ENCODE measurements at places on chromosomes 11 and 22.

DNA sequence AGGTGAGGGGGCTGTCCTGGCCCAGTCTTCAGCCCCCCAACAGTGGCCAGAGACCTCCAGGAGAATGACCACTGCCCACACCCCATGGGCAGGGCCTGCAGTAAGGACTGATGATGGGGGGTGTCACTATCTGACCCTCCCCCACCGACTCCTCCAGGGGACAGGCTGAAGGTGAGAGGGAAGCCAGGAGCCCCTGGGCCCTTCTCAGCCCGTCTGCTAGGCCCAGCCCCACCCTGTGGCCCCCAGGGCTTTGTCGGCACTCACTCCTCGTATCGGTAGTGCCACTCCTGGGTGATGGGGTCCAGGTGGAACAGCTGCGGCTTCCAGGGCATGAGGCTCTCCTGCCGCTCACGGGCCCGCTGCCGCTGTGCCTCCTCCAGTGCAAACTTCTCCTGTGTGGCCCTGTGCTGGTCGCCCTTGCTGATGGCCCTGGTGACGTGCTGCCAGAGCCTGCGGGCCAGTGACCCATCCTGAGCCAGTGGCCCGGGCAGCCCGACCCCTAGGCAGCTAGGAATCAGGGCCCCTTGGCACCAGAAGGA is 35.4 kb upstream of the CARS1 start:
- no peak for DNase-seq

- DNase-seq: no peak
These were observed 10.9 kb downstream of the CDC42BPG start for GRCh38 chr11:64833509-64833908.

- DNase-seq: no peak
These were observed 19.2 kb upstream of the CSF2RB start for GRCh38 chr22:36894266-36894665.

DNA sequence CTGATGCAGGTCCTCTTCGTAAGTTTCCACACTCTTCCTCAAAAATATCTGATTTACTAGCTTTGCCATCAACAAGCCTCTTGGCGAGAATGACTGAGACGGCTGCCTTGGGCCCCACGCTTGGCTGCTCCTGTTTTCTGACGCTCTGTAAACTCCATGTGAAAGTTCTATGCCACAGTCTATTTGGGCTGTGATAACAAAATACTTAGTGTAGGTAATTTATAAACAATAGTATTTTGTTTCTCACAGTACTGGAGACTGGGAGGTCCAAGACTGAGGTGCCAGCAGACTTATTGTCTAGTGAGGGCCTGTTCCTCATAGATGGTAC is 123.2 kb upstream of the SORL1-AS1 start:
- DNase-seq: no peak

- DNase-seq: no peak
These were observed at the start of gene CDC42EP1 for GRCh38 chr22:37559901-37560607. TSS of gene CDC42EP1 (plus strand) at chr22:37560480. CDS start at chr22:37566350, 5,870 bp downstream.

- DNase-seq: peak; percentile 34
These were observed 111.9 kb downstream of the MRTFA start for GRCh38 chr22:40524392-40525249.

DNA sequence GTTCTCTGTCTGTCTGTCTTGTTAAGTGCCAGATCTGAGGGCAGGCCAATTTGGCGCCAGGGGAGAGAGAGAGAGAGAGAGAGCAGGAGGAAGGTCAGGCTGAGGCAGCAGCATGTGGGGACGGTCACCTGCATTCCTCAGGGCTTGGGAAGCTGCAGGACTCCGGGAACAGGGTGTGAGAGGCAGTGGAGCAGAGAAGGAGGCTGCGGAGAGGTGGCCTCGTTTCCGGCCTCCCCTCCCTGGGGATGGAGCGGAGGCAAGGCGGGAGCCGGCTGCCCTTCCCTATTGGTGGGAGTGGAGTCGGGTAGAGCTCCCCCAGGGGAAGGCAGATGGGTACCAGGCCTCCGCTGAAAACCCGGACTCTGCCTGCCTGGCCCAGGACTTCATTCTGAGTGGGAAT is 9.7 kb downstream of the CLMP start:
- DNase-seq: no peak

DNA sequence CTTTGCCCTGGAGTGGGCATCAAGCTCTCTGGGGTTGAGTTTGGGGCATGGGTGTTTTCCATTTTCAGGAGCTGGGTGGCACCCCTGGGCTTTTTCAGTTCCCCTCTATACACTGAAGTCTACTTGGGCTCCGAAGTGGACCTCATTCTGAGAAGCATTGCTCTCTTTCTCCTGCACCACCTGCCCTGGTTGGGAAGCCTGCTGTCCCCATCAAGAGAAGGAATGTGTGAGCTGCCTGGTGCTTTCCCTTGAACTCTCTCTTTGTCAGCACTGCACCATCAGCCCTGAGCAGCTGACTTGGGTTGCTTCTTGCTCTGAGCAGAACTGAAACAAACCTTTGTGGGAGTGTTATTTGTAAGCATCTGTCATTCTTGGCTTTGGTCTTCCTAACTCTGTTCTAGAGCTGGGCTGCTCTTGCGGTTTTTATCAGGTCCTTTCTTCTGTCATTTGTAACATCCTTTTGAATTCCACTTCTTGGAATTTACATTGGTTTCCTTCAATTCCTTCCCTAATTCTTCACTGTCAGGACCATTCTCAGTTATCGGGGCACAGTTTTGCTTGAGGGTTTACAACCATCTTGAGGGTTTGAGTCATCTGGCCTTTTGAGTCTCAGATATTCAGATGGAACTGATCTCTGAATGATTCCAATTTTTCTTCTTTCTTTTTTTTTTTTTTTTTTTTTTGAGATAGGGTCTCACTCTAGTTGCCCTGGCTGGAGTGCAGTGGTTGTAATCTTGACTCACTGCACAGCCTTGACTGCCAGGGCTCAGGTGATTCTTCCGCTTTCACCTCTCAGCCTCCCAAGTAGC is 20.5 kb downstream of the UBE2L3 start:
- peak; percentile 75 for DNase-seq

DNA sequence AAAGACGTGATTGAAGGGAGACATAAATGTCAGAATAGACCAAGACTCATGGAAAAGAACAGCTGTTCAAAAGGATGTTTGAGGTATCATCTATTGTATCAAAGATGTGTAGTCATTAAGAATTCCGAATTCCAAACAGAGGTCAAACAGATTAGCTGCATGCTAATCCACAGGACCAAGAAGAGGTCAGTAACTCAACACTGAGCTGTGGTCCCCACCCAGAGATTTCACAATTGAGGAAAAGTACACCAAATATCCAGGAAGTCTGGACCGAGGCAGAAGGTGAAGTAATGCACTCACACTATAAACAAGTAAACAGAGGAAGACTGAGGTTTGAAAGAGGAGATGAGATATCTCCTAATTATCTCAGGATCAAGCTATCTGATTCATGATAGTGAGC is 29.6 kb upstream of the OR5P2 start:
- DNase-seq: no peak

DNA sequence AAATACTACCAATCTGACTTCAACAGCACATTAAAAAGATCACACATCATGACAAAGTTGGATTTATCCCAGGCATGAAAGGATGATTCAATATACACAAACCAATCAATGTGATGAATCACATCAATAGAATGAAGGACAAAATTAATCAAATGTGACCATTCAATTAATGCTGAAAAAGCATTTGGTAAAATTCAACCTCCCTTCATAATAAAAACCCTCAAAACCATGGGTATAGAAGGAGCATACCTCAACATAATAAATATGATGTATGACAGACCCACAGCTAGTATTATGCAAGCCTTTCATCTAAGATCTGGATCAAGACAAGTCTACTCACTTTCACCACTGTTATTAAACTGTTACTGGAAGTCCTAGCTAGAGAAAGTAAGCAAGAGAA is 921.7 kb upstream of the RAG2 start:
- no peak for DNase-seq

DNA sequence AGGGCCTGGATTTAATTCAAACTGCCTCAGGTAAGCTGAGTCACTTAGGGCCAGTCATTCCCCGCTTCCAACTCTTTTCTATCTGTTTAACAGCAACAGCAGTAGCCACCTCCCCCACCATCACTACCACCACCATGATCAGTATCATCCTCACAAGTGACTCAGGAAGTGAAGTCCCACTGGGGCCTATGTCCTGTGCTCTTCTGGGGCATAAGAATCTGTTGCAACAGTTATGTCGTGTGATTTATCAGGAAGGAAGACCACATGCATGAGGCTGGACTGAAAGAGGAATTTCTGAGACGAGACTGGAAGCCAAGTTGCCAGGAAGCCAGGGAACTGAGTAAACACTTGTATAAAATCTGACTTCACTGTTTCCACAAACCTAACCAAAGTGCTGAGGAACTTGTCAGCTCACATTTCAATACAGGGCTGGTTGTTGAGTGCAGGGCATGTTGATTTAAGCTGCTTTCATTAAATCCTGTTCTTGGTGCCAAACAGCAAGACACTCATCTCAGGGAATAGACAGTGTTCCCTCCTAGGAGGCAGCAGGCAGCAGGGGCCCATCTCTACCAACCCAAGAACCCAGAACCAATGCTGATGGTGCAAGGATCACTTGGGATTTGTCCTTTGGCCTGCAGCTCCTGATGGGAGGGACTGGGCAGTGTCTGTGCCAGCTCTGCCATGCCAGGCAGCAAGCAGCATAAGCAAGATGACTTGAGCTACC is 226.7 kb upstream of the NARS2 start:
- DNase-seq: peak; percentile 5

DNA sequence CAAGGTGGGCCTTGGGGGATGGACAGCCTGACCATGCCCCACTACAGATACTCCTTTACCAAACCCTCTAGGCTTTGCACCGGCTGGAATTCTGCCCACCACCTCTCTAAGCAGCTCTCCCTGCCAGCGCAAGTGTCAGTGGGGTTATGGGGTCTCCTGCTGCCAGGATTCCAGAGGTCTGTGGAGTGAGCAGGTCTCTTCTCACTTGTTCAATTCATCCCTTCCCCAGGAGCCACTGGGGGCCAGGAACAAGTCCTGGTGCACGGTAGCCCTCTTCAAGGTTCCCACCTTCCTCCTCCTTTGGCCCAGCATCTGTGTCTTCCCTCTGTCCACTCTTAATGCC is 30.5 kb downstream of the CCDC15 start:
- no peak for DNase-seq

DNA sequence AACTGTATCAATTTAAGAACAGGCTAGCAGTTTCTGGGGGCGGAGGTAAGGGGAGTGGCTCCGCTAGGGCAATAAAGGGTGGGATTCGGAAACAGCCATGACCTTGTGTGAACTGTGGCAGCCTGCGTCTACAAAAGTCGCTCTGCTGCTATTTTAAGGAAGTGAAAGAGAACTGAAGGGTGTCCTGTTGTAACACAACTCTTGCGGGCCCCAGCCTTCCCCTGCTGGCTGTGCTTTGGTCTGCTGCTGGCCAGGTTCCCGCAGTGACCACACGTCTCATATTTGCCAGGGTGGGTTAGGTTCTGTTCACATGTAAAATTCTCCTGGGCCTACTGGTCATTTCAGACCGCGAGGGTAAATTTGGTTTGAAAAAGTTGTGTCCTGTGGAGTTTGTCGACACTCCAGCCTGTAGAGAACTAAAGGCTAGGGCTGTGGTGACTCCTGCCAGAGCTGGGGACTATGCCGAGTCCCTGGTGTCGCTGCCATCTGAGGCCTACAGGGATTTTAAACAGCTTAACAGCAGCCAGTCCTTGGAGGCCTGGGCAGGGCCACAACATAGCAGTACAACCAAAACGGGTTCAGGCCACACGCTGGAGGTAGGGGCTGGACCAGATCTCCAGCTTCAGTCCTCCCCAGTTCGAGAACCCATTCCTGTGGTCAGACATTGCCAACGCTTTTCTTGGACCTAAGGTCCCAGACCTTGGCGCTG is 1.1 kb upstream of the PPFIBP2 start:
- peak; percentile 89 for DNase-seq

DNA sequence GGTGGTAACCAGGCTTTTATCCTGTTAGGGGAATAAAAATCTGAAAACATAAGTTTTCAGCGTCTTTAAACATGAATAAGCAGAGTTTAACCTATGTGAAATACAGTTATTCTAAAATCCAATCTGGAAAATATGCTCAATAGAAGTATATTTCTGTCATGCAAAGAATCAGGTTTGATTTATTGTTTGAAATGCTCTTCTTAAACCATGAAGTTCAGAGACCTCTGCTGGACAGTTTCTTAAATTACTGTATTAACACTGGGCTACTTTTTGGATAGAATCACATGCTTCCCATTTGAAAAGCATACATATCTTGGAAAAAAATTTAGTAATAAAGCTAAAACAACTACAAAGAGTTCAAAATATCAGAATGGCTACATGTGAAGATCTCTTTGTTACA is 25.4 kb downstream of the APIP start:
- peak; percentile 59 for DNase-seq
